Mammary epithelial cell (primary cell): ENCODE measurements at places on chromosomes 4 and X. TPM values are rescaled to one million over a fixed set of nuclear protein-coding genes. Genes with fewer than 3 reads are reported as not detected.

DNA sequence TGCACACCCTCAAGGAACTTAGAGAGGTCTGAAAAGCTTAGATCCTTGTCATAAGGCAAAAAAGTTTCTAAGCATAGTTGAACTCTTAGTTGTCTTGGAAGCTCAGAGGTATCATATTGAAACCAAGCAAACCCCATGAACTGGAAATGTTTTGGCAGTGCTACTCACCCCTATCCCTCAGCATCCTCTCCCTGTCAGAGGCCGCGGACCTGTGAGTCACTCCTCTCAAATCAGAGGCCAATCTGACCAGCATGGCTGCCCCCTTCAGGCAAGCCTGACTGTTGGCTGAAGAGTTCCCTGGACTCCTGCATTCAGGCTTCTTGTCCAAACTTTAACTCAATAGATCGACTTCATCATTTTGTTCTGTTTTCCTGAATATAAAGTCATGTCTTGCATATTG lies 69.4 kb downstream of the KCNIP4 start:
- no peak for DNase-seq

- DNase-seq = no peak
Observed at GRCh38 chr4:1220566-1220965, 28.4 kb downstream of the CTBP1 start.

GRCh38 chr4:138298866-138299265 lies 56.7 kb upstream of the SLC7A11 start:
- DNase-seq = no peak

DNA sequence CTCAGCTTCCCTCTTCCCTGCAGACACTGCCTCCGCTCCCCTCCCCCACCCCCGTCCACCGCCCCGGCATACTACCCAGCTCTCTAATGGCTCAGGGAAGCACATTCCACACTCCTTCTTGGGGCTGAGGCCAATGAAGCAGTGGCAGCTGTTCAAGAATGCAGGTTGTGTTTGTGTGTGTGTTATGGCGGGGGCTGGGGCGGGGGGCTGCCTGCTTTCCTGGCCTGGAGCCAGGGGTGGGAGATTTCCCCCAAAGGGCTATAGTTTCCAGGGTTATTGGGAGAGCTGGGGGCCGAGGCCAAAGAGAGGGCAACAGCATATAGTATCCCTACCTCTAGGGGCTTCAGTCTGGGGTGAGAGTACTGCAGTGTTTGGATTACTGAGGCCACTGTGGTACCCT lies 149.4 kb downstream of the EFNB1 start:
- no peak for DNase-seq

DNA sequence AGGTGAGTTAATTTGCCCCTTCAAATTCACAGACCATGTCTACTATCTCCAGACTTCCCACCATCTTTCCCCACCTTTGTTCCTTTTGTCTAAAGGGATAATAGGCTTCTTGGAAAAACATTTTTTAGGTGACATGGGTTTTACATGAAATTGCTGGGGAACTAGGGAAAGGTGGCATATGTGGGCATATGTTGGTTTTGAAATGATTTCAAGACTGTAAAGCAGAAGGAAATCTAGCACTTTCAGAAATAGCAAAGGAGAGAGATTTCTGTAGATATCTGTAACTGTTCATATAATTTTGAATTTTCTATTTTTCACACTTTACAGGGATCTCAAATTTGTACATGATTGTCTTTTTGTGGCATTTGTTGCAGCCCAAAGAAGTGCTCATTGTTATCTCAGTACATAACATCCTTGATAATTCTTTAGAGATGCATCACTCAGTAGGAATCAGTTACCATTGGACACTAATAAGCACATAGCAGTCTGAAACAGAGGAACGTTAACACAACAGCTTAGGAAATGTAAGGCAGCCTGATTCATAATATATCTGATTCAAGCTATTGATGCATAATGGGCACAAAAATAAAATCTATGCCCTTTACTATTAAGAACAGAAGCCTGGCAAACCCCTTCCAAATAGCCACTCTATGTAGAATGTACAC lies 659.7 kb downstream of the CENPC start:
- no peak for DNase-seq

DNA sequence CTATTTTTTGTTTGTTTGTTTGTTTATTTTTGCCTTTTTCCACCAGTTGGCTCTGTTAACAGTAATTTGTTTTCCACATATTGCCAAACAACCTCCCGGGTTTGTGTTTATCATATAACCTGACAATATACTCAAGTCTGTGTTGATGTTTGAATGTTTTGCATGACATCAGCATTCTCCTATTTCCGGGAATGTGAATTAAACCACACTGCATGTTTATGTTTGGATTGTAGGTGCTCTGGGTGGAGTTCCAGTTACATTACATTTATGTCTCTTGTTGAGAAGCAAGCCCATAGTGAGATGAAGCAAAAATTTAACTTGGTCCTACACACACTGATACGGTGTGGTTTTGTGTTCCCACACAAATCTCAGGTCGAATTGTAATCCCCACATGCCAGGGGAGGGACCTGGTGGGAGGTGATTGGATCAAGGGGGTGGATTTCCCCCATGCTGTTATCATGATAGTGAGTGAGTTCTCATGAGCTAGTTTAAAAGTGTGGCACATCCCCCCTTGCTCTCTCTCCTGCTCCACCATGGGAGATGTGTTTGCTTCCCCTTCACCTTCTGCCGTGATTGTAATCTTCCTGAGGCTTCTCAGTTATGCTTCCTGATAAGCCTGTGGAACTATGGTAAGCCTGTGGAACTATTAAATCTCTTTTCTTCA lies 54.4 kb upstream of the CLNK start:
- DNase-seq = peak; percentile 5

- no peak for DNase-seq
Observed at GRCh38 chr4:63580796-63581475, 828.3 kb downstream of the TECRL start.

- no peak for DNase-seq
Observed at GRCh38 chr4:155974996-155975395, 21.3 kb upstream of the CTSO start.

GRCh38 chrX:110212299-110212698 lies 105.6 kb downstream of the AMMECR1 start:
- DNase-seq = no peak

- DNase-seq = no peak
Observed at GRCh38 chr4:120018786-120019185, 47.9 kb downstream of the MAD2L1 start.

DNA sequence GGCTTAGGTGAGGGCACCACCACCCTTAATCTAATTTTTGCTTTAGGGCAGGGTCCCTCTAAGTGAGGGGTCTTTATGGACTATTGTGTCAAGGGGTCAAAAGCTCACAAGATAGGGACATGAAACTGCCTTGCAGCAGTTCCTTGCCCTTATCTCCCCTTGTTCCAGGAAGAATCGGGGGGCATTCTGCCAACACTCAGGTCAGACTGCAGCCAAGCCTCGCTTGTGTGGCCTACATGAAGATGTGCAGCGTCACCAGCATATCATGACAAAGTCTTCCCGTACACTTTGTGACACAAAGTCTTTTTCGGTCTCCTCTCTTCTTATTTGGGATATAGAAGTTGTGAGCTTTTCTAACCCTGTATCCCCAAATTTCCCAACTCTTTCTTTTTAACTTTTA lies 17.5 kb upstream of the USP9X start:
- no peak for DNase-seq

DNA sequence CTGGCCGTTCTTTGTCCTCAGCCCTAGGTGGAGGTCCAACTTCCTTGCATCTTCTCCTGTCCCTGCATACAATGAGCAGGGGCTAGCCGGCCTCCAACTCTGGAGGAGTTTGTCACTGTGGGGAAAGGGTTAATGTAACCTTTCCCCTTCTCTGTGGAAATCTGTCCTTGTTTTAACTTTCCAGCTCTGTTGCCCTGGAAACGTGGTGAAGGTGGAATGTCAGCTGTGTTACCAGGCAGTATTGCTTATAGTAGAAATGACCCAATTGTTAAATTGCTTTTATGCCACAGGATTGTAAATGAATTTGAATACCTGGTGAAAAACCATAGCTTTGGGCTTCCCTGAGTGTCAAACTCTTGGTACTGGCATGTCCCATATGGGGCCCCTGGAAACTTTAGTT lies 131.6 kb upstream of the SCML1 start:
- DNase-seq = no peak

- no peak for DNase-seq
Observed at GRCh38 chr4:23818097-23818885, 71.6 kb downstream of the PPARGC1A start.

GRCh38 chrX:57134702-57135101 lies 2.5 kb downstream of the SPIN2A start:
- peak; percentile 22 for DNase-seq

DNA sequence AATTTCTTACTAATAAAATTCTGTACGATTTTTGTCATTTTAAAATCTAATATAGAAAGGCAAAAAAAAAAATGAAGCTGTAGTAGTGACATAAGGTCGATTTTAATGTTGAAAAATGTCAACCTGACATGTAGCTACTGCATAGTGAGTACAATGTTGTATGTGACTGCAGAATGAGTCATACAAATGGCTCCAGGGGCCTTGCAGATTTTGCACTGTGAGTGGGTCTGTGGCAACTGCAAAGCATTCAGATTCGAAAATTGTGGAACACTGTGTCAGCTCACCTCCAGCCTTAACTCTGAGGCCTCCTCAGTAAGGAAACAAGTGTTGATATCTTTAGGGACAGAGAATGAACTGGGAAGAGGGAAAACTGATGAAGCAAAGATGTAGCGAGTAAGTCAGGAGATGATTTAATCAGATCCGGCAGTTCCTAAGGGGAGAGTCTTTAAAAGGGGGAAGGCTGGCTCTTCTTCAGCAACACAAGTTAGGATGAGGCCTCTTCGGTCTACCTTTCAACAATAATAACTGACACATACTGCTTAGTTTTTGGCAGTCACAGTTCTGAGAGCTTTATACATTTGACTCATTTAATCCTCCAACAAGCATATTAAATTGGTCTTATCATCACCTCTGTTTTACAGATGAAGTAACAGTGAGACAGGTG lies 24.9 kb downstream of the TKTL2 start:
- peak; percentile 66 for DNase-seq

- peak; percentile 84 for DNase-seq
Observed at GRCh38 chr4:158020734-158021346, 152.0 kb downstream of the GASK1B start.

GRCh38 chrX:39629001-39629400 lies 468.8 kb downstream of the BCOR start:
- no peak for DNase-seq

RASSF6 gene
- total RNA-seq = 35.3 and 84.3 TPM in 2 replicates

SYTL4 gene
- total RNA-seq = 1.2 and 4.2 TPM in 2 replicates

P2RY4 gene
- total RNA-seq = 0.26 TPM in 1 of 2 replicates, not detected in the other

RBMX gene
- 153 and 170 TPM in 2 replicates for total RNA-seq

GAGE12J gene
- total RNA-seq = not detected in 2 replicates

SGMS2 gene
- 48.1 and 63.4 TPM in 2 replicates for total RNA-seq

ANKRD37 gene
- total RNA-seq = 2.7 and 4.8 TPM in 2 replicates

ANKRD17 gene
- total RNA-seq = 66.2 TPM
